ENCODE measurements at places on chromosomes 7 and 10. TPM values are rescaled to one million over a fixed set of nuclear protein-coding genes. Genes with fewer than 3 reads are reported as not detected.
A peak's percentile ranks its signal among the peaks of the same experiment; 100 is the strongest.

Gene PTN
- total RNA-seq = 5.7 TPM

DNA sequence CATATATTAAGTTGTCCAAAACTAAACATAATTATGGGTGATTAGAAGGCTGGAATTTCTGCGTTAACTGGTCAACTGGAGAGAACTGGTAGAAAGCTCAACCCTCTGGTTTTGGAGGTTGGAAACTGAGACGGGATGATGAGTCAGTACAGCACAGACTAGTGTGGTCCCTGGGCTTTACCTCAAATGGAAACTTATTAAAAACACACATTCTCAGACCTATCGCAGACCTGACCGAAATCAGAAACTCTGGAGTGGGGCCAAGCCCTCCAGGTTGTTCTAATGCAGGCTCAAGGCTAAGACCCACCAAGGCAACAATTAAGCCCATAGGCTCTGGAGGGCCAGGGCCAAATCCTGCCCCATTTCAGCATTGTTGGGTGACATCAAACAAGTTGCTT, 136.9 kb downstream of the KCNMA1 start:
- DNase-seq = peak; percentile 38

Gene DCLRE1C
- total RNA-seq = 11.5 TPM

- DNase-seq = peak; percentile 47
Observed at GRCh38 chr7:83921941-83922607, 272.5 kb downstream of the SEMA3A start.

DNA sequence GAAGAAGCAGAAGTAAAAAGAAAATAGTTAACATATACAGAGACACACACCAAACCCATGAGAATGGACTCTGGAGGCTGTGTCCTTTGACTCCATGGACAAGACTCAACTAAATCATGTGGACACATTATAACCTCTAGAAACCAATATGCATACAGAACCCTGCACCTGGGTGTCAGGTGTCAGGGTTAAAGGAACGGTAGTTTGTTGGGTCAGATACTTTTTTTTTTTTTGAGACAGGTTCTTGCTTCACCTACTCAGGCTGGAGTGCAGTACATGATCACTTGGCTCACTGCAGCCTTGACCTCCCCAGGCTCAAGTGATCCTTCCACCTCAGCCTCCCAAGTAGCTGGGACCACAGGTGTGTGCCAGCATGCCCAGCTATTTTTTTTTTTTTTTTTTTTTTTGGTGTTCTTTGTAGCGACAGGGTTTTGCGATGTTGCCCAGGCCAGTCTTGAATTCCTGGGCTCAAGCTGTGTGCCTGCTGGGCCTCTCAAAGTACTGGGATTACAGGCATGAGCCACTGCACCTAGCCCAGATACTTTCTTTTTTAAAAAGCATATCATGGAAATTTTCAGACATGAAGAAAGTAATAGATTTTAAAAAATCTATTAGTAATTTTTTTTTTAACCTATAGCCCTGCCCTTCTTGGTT, 31.3 kb downstream of the GALNT11 start:
- no peak for DNase-seq

Gene GHRHR
- not detected for total RNA-seq

Gene EEF1AKMT2
- total RNA-seq = 37.1 TPM

DNA sequence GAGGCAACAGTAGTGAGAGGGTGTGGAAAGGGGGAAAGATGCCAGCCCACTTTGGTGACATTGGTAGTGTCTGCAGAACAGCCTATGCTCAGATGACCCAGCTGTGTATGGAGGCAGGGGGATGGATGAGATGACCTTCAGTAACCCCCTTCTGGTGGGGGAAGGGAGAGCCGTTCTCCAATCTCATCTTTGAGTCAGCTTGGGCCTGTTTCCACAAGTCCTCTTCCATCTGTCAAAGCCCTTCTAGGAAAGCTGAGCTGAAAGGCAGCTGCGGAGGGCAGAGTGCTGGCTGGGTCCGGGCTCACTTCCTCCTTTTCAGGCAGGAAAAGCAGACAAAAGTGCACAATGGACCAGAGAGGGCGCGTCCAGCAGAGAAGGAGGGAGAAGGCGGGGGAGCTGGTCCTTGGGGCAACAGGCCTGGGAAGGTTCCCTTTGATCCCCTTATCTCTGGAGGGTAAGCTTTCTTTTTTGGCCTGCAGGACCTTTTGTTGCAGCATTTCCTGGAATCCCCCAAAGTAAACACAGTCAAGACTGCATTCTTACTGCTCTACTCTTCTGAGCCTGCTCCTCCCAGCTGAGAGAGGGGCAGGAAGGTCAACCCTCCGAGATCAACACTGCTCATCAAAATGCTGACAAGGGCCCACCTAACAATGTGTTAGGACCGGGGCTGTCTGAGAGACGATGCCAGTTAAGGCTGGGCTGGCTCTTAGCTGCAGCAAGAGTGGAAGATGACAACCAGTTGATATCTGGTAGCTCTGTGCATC, 1.2 kb upstream of the LRMDA start:
- peak; percentile 75 for DNase-seq

GRCh38 chr7:131096267-131096927, 231.3 kb upstream of the MKLN1 start:
- DNase-seq = peak; percentile 42

DNA sequence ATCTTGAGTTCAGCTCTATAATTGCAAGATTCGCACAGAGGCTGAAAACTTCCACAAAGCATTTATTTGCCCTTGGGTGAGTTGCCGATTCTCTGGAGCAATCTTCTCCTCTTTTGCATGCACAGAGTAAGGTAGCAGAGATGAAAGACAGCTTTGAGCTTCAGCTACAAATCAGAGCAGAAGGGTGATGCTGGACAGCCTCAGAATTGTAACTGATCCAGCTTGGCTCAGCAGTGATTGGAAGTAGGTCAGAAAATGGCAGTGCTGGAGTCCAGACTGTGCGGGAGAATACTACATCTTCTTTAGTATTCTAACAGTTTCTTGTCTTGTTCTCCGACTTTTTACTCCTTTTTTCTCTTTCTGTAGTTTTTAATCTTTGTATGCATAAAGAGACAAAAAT, 55.4 kb upstream of the CDC14C start:
- no peak for DNase-seq

DNA sequence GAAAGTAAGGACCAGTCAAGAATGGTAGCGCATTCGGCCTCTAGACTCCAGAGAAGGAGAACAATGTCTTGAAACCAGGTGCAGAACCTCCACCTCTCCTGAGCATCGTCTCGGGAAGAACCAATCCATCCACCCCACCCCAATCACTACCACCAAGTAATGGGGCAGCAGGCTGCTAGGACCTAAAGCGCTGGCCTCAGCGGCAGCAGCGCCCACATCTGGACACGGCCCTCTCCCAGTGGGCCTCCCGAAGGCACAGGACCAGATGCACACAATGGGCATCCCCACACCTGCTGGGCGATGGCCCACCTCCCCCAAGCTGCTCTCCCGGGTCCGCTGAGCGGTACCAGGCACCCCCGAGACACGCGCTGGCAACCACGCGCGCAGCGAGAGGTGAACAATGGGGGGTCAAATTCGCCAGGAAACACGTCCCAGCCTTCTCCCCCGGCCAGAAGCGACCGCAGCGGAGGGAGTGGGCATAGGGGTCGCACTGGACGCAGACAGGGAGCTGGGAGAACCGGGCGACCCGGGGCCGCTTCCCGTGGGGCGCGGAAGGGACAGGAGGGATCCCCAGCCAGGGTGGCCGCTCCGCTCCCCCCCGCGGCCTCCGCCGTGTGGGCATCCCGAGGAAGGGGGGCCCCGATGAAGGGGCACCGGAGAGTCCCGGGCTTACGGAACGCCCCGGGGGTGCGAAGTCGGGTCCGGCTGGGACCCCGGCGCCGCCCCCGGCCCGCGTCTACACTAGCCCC, 506 bp downstream of the CTTNBP2 start:
- peak; percentile 43 for DNase-seq

GRCh38 chr10:72353028-72353964, 1.4 kb downstream of the DNAJB12 start:
- DNase-seq = peak; percentile 50

- DNase-seq = no peak
Observed at GRCh38 chr10:71143170-71143569, 69.2 kb upstream of the UNC5B start.

DNA sequence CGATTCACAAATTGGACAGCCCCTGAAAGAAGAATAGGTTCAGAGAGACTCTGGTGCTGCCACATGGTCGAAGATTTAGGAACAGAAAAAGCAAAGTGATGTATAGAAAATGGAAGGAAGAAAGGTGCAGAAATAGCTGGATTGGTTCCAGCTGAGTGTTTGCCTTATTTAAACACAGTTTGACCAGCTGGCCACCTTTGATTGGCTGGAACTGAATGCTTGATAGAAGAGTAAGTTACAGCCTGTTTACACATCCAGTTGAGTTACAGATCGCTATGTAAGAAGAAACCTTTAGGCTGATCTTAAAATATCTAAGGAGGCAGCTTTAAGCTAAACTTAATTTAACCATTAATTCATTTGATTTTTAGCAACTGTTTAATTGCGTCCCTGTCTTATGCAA, 40.3 kb upstream of the KAT6B start:
- no peak for DNase-seq

GRCh38 chr10:94963901-94964300, 25.4 kb downstream of the CYP2C9 start:
- peak; percentile 14 for DNase-seq

DNA sequence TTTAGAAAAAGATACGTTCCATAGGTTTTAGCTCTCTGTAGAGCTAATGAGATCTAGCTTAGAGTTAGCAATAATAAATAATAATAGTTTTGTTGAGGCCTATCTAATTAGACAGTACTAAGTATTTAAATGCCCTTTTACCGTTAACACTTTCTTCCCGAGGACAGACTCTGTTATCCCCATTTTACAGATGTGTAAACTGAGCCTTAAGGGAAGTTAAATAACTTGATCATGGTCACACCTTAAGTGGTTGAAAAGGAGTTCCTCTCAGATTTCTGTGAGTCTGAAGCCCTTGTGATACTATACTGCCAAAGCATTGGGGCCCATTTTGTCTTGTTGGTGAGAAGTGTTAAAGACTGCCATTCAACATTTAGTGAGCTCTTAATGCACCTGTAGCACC, 61.6 kb downstream of the CYP51A1 start:
- DNase-seq = no peak

- DNase-seq = no peak
Observed at GRCh38 chr7:92655346-92655884, 65.2 kb upstream of the FAM133B start.

DNA sequence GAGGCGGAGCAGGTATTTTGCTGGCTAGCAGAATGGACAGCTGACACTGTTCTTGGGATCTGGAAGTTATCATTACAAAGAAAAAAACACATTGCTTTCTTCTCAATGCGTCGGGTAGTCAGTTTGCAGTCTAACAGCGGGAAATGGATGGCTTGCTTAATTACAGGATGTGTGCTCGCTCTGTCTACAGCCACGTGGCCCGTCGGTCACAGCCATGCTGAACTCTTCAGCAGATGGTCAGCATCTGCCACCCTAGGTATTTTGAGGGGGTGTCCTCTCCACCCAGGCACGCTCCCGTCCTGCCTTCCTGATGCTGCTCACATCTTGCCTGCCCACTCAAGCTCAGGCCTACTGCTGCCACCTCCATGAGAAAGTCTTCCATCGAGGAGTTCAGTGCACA, 20.4 kb upstream of the INMT start:
- peak; percentile 8 for DNase-seq

DNA sequence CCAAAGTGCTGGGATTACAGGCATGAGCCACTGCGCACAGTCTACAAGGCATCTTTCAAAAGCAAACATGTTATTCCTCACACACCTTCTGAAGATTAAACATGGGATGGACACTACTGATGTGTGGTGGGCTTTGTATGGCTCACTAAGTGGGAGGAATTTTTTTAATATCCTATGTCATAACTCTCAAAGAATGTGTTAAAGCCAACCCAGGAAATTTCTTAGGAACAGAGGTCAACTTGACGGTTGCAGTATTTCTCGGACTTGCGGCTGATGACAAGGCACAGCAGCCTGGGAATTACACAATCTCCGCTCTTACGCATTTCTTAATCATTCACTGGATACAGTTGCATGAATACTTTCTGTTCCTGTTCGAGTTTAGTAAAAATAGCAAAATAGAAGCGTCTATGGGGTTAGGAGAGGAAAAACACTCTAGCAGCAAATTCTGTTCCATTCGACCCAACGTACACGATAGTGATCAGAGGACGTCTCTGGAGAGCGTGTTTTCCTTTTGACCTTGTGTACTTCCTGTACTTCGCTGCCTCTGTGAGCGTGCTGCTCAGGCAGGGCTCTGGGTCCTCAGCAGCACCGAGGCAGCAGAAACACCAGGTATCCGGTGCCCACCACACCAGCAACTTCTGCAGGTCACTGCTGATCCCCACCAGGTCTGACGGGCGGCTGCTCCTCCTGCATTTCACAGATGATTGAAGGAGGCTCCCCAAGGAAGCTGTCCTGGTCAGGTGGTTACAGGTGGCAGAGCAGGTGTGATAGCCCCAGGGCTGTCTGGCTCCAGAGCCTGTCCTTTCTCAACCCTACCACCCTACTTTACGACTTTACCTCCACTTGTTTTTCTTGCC, 26.4 kb upstream of the SRGN start:
- peak; percentile 99 for DNase-seq

DNA sequence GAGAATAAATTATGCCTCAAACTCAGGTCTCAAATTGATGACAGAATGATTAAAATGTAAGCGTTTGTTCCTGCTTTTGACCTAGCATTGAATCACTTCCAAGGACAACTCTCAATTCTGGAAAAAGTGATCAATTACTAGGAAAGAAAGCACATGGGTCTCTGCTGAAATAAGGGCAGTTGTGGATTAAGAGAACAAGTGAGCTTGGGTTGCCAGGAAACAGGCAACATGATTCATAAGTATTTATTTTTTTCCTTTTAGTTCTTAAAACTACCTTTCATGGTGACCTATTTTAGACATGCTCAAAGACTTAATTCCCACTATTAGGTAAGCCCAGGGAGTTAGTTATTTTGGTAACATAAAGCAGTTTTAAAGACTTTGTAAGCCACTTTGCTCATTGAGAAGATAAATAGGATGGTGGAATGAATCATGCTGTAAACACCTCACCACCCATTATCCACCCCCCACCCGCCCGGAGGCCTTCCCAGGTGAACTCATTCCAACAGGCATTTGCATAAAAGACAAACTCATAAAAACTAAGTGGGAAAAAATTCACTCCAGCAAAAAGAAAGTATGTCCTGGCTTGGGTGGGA, 728.3 kb downstream of the SORCS1 start:
- DNase-seq = no peak

- no peak for DNase-seq
Observed at GRCh38 chr7:128688492-128688891, 16.4 kb downstream of the GARIN1A start.

GRCh38 chr10:59287587-59288255, 74.6 kb downstream of the FAM13C start:
- peak; percentile 37 for DNase-seq

- no peak for DNase-seq
Observed at GRCh38 chr10:9172276-9172675, 1117.8 kb downstream of the GATA3 start.

DNA sequence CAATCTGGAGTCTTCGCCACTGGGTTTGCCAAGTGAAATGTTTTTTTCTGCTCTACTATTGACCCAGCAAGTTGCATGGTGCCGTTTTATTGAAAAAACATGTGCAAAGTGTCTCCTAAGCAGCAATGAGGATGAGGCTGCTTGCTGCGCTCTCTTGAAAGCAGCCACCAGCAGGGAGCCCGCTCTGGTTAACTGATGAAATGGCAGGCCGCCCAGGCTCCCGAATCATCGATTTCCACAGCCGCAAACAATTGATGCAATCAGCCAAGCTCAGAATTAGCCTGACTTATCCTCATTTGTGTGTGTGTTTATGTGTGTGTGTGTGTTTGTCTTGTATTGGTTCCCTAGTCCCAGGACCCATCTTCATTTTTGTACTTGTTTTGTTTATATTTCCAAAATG, 22.2 kb upstream of the LYZL1 start:
- no peak for DNase-seq

- no peak for DNase-seq
Observed at GRCh38 chr7:87058744-87059524, 520 bp downstream of the ELAPOR2 start.

Gene SLF2
- 66.2 TPM for total RNA-seq

GRCh38 chr10:131475803-131476202, 164.3 kb upstream of the TCERG1L start:
- no peak for DNase-seq

Data from LHCN-M2 (cell line).